BE2C (cell line): ENCODE measurements at places on chromosomes 12 and 14.

- DNase-seq = no peak
These were observed 32.8 kb downstream of the COX8C start for GRCh38 chr14:93379831-93380230.

- no peak for DNase-seq
These were observed 30.3 kb downstream of the PITPNM2 start for GRCh38 chr12:123120452-123121166.

DNA sequence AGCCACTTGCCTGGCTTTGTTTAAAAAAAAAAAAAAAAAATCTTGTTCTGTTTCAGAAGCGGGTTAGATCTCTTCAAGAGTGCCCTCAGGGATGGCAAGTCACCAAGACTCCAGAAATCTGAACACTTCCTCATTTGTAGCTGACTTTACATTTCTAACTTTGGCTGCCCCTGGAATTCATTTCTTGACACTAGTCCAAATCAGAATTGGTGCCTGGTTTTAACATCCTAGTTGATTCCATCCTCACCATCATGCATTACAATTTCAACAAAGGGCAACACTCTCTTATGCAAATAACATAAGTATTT lies 295.5 kb downstream of the RMST start:
- no peak for DNase-seq

DNA sequence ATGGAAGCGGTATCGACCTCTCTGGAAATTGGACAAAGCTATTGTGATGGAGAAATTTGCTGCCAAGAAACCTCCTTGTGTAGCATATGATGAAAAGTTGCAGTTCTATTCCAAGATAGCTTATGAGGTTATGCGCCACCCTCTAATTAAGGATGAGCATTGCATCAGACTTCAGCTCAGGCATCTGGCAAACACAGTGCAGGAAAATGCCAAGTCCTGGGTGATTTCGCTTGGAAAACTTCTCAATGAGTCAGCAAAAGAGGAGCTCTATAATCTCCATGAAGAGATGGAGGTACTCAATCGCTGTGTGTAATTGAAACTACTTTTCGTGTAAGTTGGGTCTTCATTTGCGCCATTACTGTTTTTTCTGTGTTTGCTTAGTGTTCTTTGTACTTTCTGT lies 51.2 kb downstream of the DNAH10 start:
- DNase-seq = no peak

GRCh38 chr12:107079172-107080011 lies 14.0 kb downstream of the CRY1 start:
- no peak for DNase-seq

- DNase-seq = no peak
These were observed 120.4 kb downstream of the ANO6 start for GRCh38 chr12:45336331-45336730.

DNA sequence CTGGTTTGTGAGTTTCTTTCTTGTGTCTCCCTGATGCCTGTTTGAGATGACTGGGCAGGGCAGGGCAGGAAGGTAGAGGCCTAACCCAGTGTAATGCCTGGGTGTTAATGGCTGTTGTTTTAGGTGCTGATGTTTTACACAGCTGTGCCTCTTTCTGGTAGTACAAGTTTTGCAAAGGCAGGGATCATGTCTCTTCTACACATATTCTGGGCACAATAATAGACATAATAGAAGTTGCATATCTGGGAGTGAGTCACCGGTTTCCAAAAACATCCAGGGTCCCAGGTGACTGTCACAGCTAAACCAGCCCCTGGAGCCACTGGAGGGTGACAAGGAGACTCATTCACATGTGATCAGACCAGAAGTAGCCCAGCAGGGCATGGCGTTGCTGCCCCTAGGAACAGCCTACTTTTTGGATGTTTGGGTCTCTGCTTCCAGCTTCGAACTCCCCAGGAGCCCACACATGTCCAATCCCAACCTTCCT lies 18.1 kb downstream of the TPCN1 start:
- no peak for DNase-seq

- no peak for DNase-seq
These were observed 60.9 kb upstream of the RFLNA start for GRCh38 chr12:124233846-124234640.

GRCh38 chr12:67449591-67450052 lies 180.5 kb downstream of the CAND1 start:
- no peak for DNase-seq

DNA sequence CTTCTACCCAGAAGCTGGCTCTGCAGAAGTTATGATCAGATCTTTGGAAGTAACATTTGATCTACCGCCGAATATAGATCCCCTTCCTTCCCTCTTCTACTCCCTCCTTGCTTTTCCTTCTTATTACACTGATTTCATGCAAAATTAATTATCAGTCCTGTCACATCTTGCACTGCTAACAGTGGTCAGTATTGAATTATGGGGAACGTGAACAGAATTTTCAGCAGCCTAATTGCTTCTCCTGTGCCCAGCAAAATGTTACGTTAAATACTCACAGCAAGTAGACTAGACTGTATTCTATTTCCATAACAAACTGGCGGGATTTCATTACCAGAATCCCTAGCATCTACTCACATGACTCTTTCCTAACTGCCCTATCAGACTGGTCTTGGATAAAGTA lies 596.9 kb downstream of the DIO2 start:
- DNase-seq = no peak

DNA sequence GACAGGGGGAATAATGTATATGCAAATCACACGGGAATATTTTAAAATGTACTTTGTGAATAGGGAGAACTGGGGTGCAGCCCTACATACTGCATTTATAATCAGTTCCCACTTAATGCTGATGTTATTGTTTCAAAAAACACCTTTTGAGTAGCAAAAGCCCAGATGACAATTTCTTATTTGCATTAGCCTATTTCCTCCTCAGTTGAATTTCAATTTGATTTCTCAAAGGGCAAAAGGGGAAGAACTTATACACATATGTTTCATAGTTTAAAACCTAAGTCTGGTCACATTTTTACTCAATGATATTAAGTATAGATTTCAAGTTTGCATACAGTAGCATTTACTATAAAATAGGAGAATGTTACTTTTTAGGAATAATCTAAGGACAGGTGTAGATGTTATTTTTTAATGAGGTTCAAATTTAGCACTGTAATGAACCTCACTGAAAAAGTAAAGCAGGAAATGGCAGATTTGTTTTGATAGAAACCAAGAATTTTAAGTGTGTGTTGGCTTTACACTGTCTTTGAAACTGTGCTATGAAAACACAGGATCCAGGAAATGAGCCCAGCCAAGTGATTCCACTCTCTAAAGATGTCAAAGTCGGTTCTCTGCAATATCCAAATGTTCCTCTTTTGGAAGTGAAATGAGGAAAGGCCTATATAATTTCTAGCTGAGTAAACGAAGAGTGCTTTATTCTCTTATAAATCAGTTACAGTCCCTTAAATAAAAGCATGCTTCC lies 367.4 kb downstream of the BTG1 start:
- DNase-seq = no peak

DNA sequence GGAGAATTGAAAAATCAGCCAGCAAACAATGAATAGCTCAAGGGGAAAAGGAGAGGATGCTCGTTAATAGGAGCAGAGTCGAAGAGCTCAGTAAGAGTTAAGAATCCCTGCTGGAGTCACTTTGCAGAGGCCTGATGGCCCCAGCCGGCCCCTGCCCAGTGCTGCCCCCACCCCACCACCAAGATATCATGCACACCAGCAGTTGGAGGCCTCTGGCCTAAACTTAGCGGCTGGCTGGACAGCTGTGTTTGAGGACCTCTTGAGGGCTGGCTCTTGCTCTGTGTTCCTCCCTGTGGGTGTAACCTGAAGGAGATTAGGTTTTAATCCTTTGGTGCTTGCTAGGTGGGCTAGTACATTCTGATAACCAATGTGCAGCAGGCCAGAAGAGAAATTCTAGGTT lies 142.0 kb downstream of the PLXNC1 start:
- DNase-seq = no peak

- no peak for DNase-seq
These were observed 55.8 kb downstream of the PAWR start for GRCh38 chr12:79634957-79635471.

DNA sequence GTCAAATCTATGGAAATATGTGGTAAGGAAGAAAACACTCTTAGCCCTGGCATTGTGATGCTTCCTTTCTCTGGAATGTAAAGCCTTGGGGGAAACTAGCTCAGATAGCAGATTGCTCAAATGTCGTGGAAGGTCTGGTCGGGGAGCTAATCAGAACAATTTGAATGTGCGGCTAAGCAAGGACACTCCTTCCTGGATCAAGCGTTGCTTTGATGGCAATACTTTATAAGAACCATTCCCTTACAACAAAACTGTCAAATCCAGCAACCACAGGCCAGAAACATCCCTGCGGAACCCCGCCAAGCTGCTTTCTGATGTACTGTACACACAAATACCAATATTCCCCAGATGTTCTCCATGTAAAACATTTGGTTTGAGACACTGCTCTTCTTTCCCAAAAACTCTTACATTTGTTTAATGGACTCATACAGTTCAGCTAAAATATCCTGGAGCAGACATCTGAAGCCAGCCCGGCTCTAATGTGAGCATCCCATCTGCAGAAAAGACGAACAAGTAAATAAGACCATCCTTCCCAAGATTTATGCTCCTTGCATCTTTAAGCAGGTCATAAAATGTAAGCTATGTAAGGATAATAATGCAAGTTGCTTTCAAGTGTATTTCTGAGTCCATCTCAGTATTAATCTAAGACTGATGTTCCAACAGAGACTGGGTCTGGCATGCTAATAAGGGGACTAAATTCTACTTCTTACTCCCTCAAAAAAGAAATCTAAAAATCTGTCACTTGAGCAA lies 20.2 kb downstream of the NUAK1 start:
- DNase-seq = no peak

GRCh38 chr14:61454545-61454944 lies 133.2 kb downstream of the PRKCH start:
- DNase-seq = no peak

- DNase-seq = no peak
These were observed 197.5 kb upstream of the FLRT2 start for GRCh38 chr14:85332401-85332800.
